Panc1 (cell line): ENCODE measurements at places on chromosomes 2 and 18.

DNA sequence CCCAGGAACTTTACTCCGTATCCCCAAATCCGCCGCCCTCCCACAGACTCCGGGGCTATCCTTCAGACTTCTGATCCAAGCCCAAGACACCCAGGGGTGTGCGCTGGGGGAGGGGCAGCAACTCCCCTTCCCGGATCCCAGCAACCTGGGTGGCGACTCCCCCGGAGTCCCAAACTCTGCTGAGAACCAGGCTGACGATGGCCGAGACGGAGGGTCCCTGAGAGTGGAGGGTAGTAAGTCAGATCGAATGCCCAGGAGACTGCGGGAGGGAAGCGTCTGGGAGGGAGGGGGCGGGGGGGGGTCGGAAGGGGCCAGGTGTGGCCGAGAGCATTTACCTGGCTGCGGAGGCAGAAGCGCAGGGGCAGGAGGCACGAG lies 7.0 kb upstream of the TNS1 start:
- no peak for DNase-seq

DNA sequence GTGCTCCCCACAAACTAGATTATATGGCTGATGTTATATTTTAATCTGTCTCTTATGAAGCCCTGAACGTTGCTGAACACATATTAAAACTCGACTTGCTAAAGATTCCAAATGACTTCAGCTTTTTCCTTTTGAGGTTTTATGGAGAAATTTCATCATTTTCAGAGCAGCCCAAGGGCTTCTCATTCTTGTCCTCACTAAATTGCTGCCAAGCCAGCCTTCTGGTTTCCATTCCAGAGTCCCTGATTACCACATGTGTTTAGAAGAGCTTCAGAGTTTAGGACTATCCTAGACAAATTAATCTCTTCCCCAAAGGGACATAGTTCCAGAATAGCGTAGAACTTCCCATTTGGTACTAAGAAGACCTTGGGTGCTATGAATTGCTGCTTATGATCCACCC lies 77.8 kb upstream of the CCDC195 start:
- no peak for DNase-seq

DNA sequence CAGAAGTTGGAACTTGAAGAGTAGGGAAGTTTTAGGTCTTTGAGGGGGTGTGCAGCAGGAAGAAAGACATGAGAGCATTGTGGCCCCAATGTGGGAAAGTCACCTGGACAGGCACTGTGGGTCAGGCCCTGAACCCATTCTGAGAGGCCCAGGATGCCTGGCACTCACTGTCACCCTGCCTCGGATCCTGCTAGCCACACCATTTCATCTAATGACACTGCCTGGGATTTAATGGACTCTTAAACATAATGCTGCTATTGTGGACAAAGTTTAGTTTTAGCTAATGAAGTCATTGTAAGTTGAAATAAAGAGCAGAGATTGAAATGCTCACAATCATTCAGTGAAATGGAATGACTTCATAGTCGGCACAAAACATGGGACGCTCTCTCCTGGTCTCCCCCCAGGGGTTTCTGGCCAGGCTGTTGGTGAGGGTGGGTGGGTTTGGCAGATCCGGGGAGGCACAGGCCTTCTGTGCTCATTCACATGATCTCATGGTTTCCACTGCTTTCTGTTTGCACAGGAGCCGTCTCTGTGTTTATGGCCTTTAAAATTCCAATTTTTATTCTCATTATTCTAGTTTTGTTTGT lies 141.8 kb upstream of the KLHL29 start:
- DNase-seq, result no peak

- DNase-seq, result no peak
Observed at GRCh38 chr2:8740136-8740535, 58.3 kb downstream of the ID2 start.

GRCh38 chr2:67701011-67701410 lies 303.9 kb downstream of the ETAA1 start:
- DNase-seq, result no peak

DNA sequence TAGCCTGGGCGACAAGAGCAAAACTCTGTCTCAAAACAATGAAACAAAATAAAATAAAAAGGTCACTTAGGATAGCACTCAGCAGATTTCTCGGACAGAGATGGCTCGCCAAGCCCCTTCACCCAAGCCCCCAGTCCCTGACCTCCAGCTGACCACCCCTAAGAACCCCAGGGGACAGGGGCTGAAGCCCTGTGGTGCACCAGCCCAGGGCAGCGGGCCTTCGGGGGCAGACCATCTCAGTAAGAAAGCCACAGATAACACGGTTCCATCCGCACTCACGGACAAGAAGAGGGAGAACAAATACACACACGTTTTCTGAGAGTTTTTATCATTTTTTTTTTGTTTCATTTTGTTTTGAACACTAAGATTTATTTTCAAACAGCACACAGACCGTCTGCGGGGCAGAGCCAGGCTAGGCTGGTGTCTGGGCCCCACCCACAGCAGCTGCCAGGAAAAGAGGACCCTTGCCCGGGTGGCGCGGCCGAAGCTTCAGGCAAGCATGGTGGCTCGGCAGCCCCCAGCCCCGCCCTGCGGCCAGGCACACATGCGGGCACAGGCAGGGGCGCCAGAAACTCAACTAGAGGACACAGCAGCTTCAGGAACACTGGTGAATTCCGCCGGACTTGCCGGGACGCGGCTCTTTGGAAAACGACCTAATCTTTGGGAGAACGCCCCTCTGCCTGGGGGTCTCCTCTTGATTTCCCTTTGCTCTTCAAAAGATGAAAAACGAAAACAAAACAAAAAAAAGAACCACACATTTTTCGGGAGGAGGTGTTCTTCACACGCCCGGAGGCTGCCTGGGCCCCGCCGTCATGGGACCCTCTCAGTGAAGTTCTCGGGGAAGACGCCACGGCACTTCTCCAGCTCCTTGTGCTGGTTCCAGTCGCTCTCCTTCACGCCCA lies 59.0 kb downstream of the BIN1 start:
- DNase-seq, result no peak

DNA sequence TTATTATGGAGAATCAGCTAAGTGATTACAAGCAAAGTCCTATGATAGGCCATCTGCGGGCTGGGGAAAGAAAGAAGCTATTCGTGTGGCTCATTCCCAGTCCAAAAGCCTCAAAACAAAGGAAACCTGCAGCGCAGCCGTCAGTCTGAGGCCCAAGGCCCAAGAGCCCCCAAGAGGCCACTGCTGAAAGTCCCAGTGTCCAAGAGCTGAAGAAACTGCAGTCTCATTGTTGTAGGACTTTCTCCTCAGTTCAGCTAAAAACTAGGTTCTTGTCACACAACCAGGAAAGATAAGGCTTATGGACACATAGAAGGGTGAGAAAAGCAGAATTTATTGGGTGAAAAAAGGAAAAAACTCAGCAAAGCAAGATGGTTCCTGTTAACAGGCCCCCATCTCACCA lies 143.2 kb downstream of the RHBDD1 start:
- no peak for DNase-seq

- DNase-seq, result no peak
Observed at GRCh38 chr2:189002079-189002478, 27.9 kb downstream of the COL3A1 start.

DNA sequence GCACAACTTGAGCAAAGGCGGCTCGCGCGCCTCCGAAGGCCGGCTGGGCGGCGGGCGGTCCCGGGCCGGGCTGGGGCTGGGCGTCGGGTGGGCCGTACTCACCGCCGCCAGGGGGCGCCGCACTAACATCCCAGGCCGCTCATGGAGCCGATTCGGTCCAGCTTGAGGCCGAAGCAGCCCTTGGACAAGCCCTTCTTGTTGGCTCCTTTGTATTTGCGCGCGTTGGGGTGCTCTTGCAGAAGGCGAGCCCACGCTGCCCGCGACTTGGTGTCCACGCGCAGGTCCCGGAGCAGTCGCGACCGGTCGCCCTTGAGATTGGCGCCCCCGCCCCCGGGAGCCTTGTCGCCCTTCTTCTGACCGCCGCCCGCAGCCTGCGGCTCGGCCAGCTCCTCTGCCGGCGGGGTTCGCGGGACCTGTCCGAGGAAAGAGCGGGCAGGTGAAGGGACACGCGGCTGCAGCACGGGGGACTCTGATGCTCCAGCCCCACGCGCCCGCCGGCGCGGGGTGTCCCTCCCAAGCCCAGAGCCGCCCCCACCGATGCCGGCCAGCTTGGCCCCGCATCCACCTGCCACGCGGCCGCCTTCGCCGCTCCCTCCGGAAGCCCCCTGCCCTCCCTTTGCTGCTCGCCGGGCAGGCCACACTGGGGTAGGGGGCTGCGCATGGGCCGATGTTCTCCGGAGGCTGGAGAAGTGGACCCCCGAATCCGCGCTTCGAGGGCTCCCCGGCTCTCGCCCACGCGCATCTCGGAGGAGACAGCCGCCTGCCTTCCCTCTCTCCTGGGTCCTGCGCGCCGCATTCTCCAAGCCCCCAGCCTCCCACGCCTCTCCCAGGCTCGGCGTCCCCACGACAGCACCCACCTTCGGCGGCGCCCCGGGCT lies 655 bp downstream of the NPPC start:
- DNase-seq, result no peak

- DNase-seq, result no peak
Observed at GRCh38 chr2:145260081-145260480, 740.2 kb upstream of the ZEB2 start.

DNA sequence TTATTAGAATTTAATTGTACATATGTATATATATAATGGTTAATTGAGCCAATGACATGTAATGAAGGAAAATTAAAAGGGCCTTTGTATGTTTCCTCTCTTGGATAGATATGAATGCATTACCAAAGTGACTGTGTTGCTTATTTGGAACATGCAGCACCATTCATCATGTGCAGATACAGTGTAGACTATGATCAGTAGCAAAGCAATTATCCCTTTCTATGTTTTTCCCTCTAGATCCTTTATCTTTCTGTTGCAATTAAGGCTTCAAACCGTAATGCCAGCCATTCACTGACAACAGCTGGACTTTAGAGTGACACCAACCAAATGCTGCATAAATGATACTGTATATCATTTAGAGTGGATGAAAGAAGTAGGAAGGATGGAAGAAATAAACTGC lies 565.2 kb downstream of the NRXN1 start:
- no peak for DNase-seq

GRCh38 chr2:138707392-138708074 lies 72.7 kb downstream of the NXPH2 start:
- no peak for DNase-seq

DNA sequence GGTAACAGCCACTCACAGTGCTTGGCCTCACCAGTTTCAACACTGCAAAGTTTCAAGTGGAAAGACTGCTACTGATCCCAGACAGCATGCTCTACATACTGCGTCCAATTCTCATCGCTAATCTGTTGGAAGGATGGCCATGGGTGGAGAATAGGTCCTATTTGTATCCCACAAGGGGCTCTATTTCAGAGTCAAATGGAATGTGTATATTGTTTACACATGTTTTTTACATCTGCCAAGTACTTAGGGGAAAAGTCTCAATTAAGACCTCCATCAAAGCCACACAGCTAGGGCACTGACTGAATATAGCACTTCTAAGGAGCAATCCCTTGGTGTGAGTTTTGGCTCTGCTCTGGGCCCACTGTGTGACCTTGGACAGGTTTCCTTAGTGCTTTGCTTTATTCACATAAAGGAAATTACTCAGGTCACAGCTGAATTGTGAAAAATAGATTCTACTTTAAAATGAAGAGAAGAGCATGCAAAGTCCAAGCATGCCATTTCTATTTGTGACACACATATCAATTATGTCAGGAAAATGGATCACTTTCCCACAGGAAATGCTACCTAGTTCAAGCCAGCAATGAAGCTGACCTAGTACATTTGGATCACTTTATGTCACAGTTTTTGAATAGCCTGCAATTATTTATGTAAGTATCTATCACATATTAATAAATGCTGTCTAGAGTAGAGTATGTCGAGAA lies 112.9 kb upstream of the STK17B start:
- no peak for DNase-seq

DNA sequence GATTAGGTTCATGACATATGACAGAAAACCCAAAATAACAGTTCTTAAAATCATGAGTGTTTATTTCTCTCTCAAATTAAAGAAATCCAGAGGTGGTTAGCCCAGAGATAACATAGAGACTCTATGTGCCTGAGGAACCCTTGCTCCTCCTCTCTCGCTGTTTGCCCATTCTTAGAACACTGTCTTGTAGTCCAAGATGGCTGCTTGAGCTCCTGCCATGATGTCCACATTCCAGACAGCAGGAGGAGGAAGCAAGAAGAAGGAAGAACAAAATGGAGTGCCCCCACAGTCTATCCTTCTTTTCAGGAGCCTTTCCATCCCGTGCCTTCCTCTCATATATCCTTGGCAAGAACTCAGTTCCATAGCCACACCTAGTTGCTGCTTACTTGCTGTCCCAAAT lies 13.9 kb upstream of the ST8SIA5 start:
- DNase-seq, result no peak

- DNase-seq, result no peak
Observed at GRCh38 chr2:38269421-38269820, 107.7 kb downstream of the ATL2 start.

DNA sequence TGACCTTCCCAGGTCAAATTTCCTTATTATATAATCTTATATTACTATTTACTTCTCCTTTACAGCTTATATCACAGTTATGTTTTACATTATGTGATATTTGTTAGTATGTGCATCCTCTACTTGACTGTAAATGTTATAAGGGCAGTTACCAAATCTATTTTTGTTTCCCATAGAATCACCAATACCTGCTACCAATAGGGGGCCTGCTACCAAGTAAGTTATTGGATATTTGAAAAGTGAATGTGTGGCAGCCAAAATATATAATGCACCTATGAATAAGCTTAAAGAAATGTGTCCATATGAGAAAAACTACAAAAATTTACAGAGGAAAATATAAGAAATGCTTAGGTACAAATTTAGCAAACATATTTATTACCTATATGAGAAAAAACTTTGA lies 23.9 kb upstream of the CTAGE1 start:
- no peak for DNase-seq

DNA sequence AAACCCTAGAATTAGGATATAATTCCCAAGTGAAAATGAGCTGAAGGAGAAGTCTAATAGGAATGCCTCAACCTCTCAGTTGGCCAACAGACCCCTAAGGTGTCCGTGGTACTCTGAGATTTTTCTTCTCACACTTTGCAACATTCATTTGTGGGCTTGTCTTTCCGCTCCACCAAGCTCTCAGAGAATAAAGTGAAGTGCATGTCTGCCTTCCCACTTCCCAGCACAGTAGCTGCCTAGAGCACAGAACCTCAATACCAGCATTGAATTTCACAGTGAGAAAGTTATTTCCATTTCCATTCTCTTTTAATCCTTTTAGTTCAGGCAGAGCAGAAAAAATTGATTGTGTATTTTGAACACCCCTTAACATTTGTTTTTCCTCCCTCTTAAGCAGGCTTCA lies 451.8 kb downstream of the TGIF1 start:
- DNase-seq, result no peak

DNA sequence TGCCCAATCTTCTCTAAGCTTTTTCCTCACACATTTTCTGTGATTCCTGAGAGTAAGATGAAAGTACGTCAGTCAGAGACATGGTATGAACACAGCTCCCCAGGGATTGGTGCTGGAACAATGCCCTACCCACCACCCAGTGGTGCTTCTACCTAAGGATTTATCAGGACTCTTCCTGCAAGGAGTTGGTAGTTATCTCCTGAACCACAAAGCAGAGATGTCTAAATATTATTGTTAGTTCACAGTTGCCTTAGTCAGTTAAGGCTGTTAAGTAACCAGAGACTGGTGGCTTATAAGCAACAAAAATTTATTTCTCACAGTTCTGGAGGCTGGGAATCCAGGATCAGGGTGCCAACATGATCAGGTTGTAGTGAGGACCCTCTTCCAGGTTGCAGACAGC lies 60.3 kb upstream of the CCDC85A start:
- DNase-seq, result no peak
